ENCODE measurements at places on chromosomes 5 and 9.

- no peak for DNase-seq
Observed at GRCh38 chr5:116740771-116741170, 166.1 kb upstream of the SEMA6A start.

- no peak for DNase-seq
Observed at GRCh38 chr9:120696551-120697230, 17.6 kb downstream of the MEGF9 start.

- peak; percentile 98 for DNase-seq
Observed at GRCh38 chr5:94376672-94377345, 241.6 kb downstream of the KIAA0825 start.

- no peak for DNase-seq
Observed at GRCh38 chr9:99171225-99172123, 50.3 kb downstream of the ALG2 start.

GRCh38 chr5:61474746-61475145 lies 142.7 kb downstream of the ZSWIM6 start:
- no peak for DNase-seq

DNA sequence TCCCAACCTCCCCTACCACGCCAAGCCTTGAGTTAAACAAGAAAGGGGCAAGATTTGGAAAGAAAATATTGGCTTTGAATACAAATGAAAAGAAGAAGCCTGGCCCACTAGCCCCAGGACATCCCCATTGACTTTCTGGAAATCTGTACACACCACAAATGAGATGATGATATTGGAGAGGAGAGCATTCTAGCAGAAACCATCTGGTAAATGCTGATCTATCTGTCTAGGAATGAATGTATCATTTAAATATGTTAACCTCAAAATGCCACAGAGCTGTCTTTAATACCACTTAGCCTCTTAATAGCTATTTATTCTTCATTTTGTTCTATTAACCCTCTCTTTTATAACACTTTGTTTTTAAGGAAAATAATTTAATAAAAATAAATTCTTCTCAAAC lies 270.2 kb upstream of the PDE4D start:
- DNase-seq: no peak

GRCh38 chr5:5667136-5667554 lies 244.7 kb downstream of the ICE1 start:
- DNase-seq: no peak

- peak; percentile 27 for DNase-seq
Observed at GRCh38 chr9:30197954-30198353, 2186.5 kb upstream of the ACO1 start.

- no peak for DNase-seq
Observed at GRCh38 chr5:107361945-107362344, 308.8 kb downstream of the EFNA5 start.

DNA sequence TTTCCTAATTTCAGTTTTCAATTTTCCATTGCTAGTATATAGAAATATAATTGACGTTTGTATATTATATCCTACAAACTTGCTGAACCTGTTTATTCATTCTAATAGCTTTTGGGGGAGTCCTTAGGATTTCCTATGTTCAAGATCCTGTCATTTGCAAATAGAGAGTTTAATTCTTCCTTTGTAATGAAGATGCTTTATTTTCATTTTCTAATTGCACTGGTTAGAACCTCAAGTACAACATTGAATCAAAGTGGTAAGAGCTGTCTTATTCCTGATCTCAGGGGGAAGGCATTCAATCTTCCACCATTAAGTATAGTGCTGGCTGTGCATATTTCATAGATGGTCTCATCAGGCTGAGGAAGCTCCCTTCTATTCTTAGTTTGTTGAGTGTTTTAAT lies 15.6 kb upstream of the SLC24A2 start:
- no peak for DNase-seq

- no peak for DNase-seq
Observed at GRCh38 chr9:122281368-122281767, 16.7 kb downstream of the MRRF start.

DNA sequence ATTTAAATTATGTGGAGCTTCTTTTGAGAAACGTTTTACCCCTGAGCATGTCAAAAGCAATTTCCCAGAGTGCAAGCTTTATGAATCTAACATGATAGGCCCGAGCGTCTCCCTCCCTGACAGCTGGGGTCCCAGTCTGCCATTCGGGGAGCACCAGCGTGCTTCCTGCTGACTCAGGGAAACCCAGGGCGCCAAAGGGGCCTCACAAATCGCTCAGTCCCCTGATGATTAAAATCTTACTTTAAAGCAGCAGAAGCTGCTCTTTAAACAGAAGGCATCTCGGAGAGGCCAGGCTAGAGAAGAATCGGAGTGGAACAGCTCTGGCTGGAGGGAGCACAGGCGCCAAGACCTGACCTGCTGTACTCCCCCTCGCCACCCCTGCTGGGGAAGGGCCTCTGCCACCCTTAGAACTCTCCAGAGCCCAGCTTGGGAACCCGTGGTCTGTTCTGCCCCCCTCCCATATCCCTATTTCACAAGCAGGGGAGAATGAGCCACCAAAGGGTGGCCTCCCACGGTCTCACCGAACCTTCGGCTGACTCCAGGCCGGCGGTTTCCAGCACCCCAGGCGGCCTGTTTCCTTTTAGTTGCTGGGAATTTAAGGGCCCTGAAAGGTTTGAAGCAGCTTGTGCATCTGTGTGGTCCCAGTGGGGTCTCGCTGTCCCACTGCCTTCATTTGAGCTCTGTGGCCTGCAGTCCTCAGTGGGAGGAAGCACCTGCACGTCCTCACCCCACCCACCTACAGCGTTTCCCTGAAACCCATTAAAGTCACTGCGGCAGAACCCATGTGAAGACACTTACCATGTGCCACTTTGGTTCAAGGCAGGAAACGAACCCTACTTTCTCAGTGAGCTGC lies 147.6 kb downstream of the COL23A1 start:
- DNase-seq: no peak

GRCh38 chr9:101093620-101094019 lies 65.1 kb downstream of the PLPPR1 start:
- no peak for DNase-seq

DNA sequence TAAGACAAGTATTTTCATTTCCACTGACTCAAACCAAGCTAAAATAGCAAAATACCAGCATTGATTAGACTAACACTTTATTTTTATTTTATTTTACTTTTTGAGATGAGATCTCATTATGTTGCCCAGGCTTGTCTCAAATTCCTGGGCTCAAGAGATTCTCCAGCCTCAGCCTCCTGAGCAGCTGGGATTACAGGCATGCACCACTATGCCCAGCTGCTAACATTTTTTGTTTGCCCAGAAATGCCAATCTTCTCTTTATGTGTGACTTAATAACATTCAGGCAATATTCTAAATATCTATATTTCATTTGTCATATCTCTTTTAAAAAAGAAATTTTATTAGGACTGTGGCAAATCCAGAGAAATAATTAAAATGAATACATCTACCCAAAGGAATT lies 55.0 kb downstream of the OXCT1 start:
- DNase-seq: no peak

DNA sequence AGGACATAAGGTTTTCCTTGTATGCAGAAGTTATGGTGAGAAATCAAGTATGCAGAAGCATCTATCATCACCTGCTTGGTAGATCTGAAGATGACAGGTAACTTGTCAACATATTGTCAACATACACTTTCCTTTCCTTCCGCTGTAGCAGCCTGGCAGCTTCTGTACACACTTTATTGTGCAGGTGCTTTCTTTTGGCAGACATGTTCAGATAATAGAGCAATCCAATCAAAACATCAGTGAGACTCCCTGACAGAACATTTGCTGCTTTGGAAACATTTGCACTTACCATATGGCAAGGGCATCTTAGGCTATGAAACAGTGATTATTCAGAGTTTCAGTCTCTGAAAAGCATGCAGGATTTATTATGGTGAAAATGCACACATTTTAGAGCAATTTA lies 161.1 kb upstream of the CDH12 start:
- DNase-seq: no peak

DNA sequence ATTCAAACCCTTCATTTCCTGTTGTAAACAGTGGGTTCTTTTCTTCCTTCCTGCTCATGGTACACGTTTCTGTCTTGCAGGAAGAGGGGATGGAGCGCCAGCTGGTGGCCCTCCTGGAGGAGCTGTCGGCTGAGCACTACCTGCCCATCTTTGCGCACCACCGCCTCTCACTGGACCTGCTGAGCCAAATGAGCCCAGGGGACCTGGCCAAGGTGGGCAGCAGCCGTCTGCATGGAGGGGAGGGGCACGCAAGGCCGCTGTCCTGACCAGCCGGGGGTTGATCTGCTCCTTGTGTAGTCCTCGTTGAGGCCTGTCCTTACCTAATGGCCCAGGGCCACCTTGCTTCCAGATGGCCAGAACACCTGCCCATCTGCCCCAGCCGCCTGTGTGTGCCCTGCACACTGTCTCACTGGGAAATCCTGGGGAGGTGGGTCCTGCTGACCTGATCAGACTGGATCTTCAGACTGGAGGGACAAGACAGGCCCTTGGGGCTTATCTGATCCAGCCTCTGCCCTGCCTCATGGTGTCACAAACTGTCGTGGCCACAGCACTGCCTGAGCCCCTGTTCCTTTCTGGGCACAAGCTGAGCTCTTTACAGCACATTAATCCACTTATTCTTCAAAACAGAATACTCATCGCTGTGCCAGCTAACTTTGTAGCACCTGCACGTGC lies 44.7 kb downstream of the LRSAM1 start:
- no peak for DNase-seq

GRCh38 chr9:128116104-128117083 lies 11.1 kb downstream of the PTGES2 start:
- DNase-seq: no peak

GRCh38 chr5:141565826-141566570 lies 52.8 kb downstream of the DIAPH1 start:
- no peak for DNase-seq

- no peak for DNase-seq
Observed at GRCh38 chr5:14757850-14758249, 93.3 kb downstream of the OTULIN start.

DNA sequence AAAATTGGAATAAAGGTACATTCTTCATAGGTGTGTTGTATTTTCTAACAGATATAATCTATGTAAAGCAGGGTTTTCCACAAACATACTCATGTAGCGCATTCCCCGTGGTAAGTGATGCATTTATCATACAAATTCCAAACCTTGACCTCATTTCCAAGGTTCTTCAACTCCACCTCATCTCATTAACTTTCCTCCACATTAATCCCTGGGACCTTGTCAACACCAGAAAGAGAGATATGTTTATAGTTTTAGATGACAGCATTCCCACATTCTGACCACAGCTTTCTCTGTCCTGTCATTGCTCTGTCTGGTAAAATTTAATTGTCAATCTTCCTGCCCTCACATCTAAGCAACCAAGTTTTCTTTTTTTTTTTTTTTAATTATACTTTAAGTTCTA lies 415.1 kb downstream of the TMEM161B start:
- no peak for DNase-seq

DNA sequence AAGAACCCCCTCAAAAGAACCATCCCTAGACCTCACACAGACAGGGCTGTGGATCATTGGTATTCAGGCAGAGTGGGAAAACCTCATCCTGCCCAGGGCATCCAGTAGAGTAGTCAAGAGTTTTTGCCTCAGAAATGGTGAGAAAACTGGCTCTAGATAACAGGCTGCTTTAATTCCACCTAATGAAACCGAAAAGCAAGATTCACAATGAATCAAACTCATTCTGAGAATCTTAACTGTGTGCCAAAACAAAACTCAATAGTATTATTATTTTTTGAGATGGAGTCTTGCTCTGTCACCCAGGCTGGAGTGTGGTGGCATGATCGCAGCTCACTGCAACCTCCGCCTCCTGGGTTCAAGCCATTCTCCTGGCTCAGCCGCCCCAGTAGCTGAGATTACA lies 17.8 kb upstream of the NPM1 start:
- DNase-seq: no peak

DNA sequence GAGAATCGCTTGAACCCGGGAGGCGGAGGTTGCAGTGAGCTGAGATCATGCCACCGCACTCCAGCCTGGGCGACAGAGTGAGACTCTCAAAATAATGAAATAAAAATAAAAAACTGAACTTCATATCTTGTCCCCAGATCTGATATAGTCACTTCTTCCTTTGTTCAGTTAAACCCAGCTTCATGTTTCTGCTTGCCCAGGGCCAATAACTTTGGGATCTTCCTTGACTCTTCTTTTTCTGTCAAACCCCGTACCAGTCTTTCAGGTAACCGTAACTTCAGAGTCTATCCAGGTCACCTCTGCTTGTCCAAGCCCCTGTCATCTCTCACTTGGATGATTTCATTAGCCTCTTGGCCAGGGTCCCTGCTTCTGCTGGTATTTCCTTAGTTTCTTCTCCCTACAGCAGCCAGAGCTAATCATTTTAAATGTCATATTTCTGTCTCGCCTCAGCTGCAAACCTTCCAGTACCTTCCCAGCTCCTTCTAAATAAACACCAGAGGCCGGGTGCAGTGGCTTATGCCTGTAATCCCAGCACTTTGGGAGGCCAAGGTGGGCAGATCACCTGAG lies 19.7 kb upstream of the ABL1 start:
- no peak for DNase-seq

GRCh38 chr5:166251786-166252185 lies 2039.7 kb upstream of the WWC1 start:
- DNase-seq: no peak

DNA sequence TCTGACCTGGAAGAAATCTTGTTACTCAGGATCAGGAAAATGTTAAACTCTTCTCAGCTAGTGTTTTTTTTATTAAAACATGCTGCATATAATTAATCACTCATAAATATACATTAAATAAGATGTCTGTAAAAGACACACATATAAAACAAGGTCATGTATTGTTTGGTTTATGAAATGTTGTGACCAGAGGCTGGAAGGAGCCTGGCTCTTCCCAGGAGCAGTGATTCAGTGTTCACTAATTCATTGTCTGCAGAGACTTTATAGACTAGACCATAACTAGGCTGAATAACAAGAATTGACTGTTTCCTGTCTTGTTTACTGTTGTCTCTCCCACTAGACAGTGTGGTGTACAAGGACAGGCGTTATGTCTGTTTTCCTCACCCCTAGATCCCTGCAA lies 49.1 kb upstream of the ANKRD55 start:
- no peak for DNase-seq

GRCh38 chr5:14195588-14195987 lies 52.4 kb downstream of the TRIO start:
- DNase-seq: no peak

GRCh38 chr9:97925497-97926334 lies 3.4 kb upstream of the TRMO start:
- DNase-seq: no peak

- no peak for DNase-seq
Observed at GRCh38 chr9:90019626-90020025, 414.8 kb downstream of the GADD45G start.

DNA sequence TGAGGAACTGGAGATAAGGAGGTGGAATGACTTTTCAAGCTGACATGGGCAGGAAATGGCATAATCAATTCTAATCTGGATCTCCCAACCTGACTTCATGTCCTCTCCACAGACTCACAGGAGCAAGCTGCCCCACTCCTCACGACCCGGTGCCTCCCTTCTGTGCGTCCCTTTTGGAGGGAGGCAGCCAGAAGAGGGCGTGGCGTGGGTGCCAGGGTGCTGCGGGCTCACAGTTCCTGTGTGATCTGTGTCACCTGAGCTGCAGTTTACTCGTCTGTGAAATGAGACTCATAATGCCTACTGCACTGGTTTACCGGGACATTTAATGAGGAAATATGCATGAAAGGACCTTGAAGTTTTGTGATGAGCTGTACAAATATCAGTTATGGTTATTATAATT lies 207.4 kb downstream of the DAB2IP start:
- no peak for DNase-seq

- DNase-seq: no peak
Observed at GRCh38 chr5:43303242-43303641, 10.0 kb downstream of the HMGCS1 start.

GRCh38 chr9:86464242-86464641 lies 110.0 kb upstream of the TUT7 start:
- no peak for DNase-seq

GRCh38 chr5:146515473-146516150 lies 378 bp downstream of the GPR151 start:
- no peak for DNase-seq
